Left lung (tissue), 14 donors: ENCODE measurements at places on chromosomes 16 and 17.

DNA sequence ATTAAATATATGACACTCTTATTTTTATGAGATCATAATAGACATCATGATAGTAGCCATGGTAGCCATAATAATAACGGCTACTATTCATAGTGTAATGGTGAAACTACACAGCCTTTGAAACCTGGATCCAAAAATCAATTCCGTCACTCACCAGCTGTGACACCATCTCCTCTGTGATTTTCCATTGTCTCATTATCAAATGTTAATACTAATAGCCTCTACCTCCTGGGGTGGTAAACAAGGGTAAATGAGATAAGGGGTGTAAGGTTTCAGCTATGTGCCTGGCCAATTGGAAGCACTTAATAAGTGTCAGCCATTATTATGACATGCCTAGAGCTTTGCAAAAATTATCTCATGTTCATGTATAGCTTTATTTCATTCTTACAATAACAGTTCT lies 88.6 kb downstream of the CACNG3 start:
- DNase-seq = no peak

GRCh38 chr16:67187175-67187890 lies 2.6 kb downstream of the EXOC3L1 start:
- DNase-seq = no peak

DNA sequence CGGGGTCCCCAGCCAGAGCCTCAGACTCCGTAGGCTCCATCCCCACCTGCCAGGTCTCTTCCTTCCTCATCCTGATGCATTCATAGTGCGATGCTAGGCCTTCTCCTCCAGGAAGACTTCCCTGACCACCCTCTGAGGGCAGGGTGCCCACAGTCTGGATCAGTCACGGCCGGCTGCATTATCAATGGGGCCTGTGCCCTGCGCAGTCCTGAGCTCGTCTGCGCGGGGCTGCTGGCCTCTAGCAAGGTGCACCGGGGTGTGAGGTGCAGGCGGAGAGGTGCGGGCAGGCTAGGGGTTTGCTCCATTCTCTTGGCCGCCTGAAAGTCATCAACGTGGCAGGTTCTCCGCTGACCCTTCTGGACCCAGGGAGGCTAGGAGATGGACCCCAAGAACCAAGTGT lies 56.9 kb upstream of the ACSF3 start:
- DNase-seq = no peak

DNA sequence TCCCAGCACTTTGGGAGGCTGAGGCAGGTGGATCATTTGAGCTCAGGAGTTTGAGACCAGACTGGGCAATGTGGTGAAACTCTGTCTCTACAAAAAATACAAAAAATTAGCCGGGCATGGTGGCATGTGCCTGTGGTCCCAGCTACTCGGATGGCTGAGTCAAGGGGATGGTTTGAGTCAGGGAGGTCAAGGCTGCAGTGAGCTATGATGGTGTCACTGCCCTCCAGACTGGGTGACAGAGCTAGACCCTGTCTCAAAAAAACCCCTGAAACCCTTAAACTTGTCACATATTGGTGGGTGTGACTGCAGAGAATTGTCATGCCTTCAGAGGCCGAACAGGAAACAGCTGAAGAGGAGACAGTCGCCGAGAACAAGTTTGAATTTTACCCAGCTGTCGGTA lies 13.4 kb downstream of the RPTOR start:
- no peak for DNase-seq

- DNase-seq = peak; percentile 95
Measured at GRCh38 chr17:40177275-40177874, at the start of gene RAPGEFL1. TSS of gene RAPGEFL1 (plus strand) at chr17:40177470. CDS start at chr17:40177862, 392 bp downstream.

DNA sequence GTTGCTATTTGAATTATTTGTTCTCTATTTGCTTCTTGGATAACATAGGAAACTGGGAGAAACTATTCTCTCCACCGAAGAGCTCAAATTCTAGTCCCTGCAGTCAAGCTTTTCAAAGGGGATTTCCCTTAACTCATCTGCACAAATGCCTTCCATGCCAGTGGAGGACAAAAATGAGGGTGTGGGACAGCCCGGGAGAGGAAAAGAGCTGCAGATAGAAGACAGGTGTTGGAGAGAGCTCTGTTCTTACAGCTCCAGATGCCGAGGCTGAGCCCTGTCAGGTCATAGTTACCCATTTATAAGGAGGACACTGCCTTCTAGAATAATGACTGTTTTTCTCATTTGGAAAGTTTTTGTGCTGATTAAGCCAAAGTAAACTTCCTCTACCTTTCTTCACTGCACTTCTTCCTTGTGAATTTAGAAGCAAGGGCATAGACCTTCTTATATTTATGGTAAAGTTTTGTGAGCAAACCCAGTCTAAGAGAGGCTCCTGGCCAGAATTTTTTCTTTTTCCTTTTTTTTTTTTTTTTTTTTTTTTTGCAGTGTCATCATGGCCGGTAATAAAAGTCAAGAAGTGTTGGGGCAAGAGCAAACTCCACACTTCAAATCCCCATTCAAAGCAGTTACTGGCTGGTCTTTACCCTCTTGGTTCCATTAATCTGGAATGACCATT lies 177.2 kb downstream of the ABCC12 start:
- DNase-seq = no peak

GRCh38 chr17:10059684-10060211 lies 138.7 kb downstream of the GAS7 start:
- DNase-seq = peak; percentile 76

GRCh38 chr16:54286090-54286365 lies 559 bp downstream of the IRX3 start:
- no peak for DNase-seq

- no peak for DNase-seq
Measured at GRCh38 chr17:8133941-8134340, 10.0 kb upstream of the HES7 start.

- no peak for DNase-seq
Measured at GRCh38 chr17:77319211-77320043, 178.7 kb downstream of the SEC14L1 start.

- DNase-seq = no peak
Measured at GRCh38 chr16:53091466-53092211, 36.8 kb downstream of the CHD9 start.

GRCh38 chr16:11552440-11552839 lies 34.3 kb downstream of the LITAF start:
- no peak for DNase-seq
